Stimulated activated naive CD8-positive, alpha-beta T cell treated with anti-CD3 and anti-CD28 coated beads, Interleukin-15, amount 100 ng/mL, for 72 hours (primary cell): ENCODE measurements at places on chromosomes 5 and 9.

DNA sequence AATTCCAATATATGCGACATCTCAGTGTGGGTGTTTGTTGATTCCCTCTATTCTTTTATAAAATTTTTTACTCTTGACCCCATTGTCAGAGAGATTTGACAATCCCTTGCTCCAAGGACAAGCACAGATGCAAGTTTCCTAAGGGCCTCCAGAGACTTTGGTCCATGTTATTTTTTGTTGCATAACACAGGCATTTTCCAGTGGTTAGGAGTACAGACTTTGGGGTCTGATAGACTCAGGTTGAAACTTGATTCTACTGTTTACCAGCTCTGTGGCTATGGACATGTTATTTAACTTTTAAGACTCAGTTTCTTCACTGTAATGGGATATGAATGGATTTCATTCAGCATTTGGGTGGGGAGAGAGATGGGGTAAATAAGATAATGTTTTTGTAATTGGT is 361.3 kb downstream of the ENC1 start:
- no peak for DNase-seq

- DNase-seq: peak; percentile 61
Measured at GRCh38 chr9:93827545-93828330, 127.4 kb downstream of the BARX1 start.

DNA sequence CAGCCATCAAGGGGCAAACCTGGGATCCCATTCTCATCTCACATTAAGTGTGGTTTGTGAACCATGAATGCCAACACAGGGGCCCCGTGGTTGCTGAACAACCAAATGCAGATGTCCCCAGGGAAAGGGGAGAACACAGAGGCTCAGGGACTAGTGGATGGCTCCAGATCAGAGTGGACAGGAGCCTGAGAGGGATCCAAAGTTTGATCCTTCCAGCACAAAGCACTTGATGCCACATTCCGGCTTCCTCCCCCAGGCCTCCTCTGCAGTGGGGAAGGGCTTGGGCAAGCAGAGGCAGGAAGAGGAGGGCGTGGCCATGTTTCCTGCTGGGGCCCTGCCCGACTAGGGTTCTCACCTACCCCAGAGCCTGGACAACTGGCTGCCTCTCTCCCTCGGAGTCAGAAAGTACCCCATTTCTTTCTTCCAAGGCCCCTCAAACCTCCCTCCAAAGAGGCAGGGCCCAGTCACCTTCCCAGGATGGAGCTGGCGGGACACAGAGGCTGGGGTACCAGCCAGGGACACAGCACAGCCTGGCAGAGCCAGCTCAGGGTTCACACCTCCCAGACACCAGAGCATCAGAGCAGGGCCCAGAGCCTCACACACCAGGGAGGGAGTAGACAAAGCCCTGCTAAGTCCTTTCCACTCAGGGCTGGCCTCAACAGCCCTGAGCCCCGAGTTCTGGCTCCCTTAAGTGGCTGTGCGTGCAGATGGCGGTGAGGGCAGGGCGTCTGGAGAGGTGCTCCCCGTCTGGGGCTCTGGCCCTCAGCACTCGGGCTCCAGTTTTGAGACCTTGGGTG is 4.3 kb upstream of the RNF44 start:
- peak; percentile 78 for DNase-seq

GRCh38 chr5:89011778-89012711 is 129.1 kb upstream of the MEF2C start:
- no peak for DNase-seq

DNA sequence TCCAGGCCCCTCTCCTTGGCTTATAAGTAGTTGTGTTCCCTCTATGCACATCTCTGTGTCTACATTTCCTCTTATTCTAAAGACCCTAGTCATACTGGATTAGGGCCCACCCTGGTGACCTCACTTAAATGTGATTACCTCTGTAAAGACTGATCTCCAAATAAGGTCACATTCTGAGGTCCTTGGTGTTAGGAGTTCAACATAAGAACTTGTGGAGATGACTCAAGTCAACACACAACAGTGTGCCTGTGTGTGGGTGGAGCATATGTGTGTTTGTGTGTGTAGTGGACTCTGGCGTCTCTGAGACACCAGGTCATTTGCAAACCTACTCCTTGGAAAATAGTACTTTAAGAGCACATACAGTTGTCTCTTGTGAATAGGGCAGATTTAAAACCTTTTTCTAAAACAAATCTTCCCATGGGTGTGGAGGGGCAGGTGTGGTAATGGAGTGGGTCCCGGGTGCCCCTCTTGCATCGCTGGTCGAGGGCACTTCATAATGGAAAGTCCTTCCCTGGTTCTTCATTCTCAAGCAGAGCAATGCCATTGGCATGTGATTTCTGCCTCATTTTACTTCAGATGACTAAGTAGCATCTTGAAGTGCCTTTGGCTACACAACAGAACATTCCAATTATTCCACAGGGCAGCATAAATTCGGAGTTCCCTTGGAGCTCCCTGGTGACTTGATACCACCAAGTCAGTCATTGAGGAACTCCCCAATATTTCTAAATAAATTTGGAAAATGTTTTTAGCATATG is 84.4 kb downstream of the C9orf152 start:
- DNase-seq: no peak

DNA sequence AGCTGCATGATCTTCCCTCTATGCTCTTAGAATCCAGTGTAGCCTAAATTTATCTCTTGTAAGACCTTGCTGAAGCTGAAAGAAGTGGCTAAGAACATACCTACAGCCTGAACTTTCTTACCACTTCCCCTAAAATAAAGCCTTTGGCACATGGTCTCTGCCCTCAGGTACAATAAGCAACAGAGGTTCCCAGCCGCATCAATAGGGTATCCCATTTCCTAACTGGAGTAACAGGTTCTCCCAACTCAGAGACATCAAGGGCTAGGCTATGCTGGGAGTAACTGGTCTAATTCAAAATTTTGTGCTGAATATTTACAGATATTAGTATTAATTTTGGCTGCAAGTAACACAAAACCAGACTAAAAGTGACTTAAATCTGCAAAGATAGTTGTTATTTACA is 335.8 kb upstream of the TRPC7 start:
- no peak for DNase-seq

DNA sequence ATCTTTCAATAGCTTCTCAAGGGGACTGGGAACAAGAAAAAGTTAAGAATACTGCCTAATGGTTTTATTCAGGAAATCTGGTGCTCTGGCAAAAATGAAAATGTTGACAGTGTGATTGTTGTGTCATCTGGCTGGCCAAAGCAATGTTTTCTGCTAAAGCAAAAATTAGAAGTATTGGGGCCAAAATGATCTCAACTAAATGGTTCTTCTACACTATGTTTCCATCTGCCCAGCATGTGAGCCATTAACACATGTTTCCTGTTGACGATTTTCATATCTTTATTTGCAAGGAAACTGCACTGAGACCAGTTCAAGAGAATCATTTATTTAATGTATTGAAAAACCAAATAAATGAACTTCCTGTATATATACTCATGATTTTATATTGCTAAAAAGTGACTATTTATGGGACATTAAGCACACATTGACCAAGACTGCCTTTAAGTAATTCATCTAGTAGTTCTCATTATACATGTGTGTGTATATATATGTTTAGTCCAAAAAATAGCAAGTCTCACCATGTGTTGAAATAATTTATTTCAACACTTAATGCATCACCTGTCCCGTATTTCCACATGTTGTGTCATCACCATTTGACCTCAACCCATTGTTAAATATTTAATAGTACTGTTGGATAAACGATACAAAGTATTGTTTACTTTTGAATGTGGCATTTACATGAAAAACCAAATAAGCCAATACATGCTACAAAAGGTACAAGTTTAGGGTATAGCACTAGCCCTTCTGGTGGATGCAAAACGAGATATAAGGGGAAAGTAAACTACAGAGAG is 7.5 kb upstream of the FST start:
- no peak for DNase-seq

- no peak for DNase-seq
Measured at GRCh38 chr5:137142346-137142745, 356.8 kb downstream of the SPOCK1 start.

GRCh38 chr5:123119334-123119986 is 30.4 kb downstream of the PRDM6 start:
- DNase-seq: no peak

DNA sequence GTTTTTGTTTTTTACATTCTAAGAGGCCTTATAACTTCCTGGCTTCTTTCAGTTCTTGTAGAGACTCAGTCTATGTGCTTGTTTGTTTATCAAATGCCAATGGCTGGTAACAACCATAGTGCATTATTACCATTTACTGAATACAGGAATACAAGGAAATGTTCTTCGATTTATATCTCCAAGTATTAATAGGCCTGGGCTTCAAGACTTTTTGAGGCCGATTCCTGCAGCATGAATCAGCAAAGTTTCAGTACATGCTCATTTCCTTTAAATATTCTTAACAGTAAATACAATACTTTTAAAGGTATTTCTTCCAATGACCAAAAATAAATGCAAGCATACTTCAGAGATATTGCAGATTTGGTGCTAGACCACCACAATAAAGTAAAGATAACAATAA is 535.3 kb downstream of the EFNA5 start:
- DNase-seq: no peak

DNA sequence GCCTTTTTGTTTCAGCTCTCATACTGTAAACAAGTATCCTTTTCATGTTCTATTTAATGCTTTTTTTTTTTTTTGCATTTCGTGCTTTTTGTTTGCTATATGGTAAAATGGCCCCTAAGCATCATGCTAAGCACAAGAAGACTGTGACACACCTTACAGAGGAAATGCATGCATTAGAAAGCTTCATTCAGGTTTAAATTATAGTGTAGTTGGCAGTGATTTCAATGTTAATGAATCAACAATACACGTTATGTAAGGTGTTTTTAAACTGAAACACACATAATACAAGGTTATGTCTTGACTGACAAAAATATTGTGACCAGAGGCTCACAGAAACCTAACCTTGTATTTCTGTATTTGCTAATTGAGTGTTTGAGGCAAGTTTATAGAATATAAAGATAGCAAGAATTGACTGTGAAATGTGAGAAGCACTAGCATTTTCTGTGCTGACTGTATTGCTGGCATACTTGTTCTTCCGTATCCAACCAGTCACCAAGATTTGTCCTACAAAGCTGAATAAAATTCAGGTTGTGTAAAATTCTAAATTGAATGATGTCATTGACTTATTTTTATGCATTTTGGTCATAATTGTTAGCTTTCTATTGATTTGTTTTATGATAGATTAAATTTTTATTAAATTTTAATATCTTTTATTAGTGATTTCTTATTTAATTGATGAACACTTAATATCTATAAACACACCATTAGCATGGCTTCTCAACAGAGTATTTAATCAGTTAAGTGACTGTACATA is 4.1 kb downstream of the CFAP95 start:
- DNase-seq: no peak

GRCh38 chr5:33120671-33121070 is 320.1 kb upstream of the TARS1 start:
- DNase-seq: no peak

DNA sequence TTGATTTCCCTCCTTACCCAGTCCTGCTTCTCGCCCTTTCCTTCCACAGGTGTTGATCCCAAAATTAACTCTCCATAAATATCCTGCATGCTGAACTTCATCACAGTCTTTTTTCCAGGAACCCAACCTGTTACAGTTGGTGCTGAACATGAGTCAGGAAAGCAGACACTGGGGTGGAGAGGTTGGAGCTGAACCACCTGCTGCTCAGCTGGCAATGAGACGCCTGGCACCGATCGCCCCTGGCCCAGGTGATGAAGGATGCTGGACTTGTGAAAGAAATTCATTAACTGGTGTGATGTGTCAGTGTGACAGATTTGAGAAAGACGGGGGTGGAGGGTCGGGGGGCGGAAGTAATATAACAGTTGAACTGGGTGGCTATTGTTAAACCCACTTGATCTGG is 30.6 kb downstream of the CPLX2 start:
- no peak for DNase-seq

DNA sequence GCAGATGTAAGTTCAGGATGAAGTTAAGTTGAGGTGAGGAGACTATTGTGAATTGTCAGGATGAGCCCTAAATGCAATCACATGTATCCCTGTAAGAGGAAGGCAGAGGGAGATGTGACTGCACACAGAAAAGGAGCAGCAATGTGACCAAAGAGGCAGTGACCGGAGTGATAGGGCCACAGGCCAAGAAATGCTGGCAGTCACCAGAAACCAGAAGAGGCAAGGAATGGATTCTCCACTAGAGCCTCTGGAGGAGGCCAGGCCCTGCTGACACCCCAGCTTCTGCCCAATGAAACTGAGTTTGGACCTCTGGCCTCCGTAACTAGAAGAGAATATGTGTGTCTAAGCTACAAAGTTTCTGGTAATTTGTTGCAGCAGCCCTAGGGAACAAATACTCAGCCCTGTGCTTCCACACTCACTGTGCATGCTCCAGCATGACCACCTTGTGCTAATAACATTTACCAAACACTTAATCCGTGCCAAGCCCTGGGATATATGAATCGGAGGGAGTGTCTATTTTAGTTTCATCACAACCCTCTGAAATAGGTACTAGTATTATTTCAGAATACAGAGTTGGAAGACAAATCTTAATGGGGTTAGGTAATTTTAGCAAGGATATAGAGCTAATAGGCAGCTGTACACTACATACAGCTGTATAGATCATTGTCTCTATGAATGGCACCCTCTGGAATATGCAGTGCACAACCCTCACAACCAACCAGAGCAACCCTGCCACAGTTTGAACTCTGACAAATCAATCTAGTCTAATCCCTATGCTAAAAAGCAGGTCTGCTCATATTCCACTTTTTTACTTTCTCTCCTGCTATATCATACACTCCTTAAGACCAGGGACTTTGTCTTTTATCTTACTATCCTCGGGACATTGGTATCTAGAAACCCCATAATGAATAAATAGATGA is 7.8 kb upstream of the GPX8 start:
- DNase-seq: no peak

DNA sequence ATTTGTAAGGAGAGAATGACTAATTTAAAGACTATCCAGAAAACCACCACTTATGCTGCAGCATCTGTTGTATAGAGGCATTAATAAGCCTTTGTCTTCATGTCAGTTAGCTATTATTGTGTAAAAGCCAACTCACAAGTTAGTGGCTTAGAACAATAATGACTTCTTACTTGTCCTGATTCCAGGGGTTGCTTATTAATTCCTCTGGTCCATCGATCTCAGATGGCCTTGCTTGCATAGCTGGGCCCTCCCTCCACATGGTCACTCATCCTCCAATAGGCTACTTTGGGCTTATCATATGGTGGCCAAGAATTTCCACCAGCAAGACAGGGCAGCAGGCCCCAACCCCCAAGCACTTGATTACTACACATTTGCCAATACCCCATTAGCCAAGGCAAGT is 44.5 kb upstream of the STK32A start:
- DNase-seq: no peak

GRCh38 chr9:114302727-114303126 is 20.2 kb upstream of the ORM1 start:
- no peak for DNase-seq
